Heart left ventricle (tissue), 16 donors: ENCODE measurements at places on chromosomes 6 and 20. TPM values are rescaled to one million over a fixed set of nuclear protein-coding genes. Genes with fewer than 3 reads are reported as not detected.

The AIF1 gene
- 6.9 TPM for total RNA-seq

The HLA-DQB1 gene
- total RNA-seq, result 12.3 TPM

- no peaks in the 10 kb centered on the region for H3K4me1 ChIP-seq
- H3K4me3 ChIP-seq, result no peak overlapping the region
- H3K27ac ChIP-seq, result no peak overlapping the region
- no peak for DNase-seq
- no peaks in the 10 kb centered on the region for H3K36me3 ChIP-seq
- H3K27me3 ChIP-seq, result no peaks in the 10 kb centered on the region
These were observed 7.2 kb upstream of the HDAC2 start for GRCh38 chr6:113978084-113978675.

GRCh38 chr20:53903652-53903987 lies 166.8 kb downstream of the BCAS1 start:
- no peak for DNase-seq
- no peaks in the 10 kb centered on the region for H3K36me3 ChIP-seq
- peaks cover 31% of the 10 kb centered on the region for H3K4me1 ChIP-seq

The TRIM15 gene
- not detected for total RNA-seq

DNA sequence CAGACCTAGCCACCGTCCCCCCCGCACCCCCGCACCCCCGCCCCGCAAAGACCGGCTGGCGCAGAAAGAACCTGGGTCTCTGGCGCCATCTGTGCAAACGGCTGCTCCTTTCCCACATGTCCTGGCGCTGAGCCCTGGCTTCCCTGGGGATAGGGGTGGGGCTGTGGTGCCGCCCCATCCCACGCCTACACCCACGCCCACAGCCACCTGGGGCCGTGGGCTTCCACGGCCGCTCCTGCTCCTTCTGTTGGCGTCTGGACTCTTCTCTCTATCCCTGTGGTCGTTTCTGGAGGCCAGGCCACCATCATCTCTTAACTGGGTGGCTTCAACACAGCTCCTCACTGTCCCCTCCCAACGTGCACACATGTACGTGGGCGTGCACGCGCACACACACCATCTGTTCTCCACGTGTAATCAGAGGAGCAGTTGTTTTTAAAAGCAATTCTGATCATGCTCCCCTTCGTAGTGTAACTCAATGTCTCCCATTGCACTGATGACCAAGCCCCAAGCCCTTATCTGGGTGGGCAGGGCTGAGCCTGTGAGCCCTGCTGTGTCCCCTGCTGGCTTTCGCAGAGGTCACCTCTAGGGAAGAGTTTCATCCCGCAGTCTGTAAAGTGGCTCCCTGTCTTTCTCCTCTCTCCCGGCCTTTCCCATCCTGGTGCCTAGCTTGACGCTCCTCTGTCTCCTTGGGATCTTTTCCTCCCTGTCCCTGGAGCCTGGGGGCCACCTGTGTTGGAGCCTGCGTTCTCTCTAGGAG lies 31.9 kb upstream of the FAM83D start:
- peak; percentile 39 for DNase-seq
- no peaks in the 10 kb centered on the region for H3K4me1 ChIP-seq
- peaks cover 10% of the 10 kb centered on the region for H3K36me3 ChIP-seq
